ENCODE measurements at places on chromosomes 13 and 19. TPM values are rescaled to one million over a fixed set of nuclear protein-coding genes. Genes with fewer than 3 reads are reported as not detected.

CYP2A6 gene
- total RNA-seq: 1.1 TPM

TMPRSS9 gene
- not detected for total RNA-seq

EDNRB gene
- 37.2 TPM for total RNA-seq

GNG8 gene
- not detected for total RNA-seq

DNA sequence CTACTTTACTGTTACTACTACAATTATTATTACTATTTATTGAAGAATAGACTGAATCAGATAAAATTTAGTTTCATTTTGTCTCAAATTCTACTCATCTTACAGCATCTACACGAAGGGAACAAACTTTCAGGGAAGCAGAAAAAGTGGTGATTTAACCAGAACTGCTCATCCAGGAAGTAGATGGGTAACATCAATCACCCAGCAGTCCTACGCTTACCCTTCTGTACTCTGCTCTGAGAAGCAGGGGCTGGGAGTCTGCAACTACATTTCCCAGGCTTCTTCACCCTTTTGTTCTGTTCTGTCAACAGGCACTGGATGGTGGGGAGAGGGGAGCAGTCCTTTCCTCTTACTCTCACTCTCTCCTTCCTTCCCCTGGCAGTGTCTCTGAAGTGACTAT lies 31.4 kb upstream of the GGACT start:
- no peak overlapping the region for H3K4me3 ChIP-seq
- H3K27me3 ChIP-seq: no peaks in the 10 kb centered on the region
- H3K4me1 ChIP-seq: no peaks in the 10 kb centered on the region
- DNase-seq: no peak
- H3K36me3 ChIP-seq: no peaks in the 10 kb centered on the region
- H3K27ac ChIP-seq: no peak overlapping the region

DNA sequence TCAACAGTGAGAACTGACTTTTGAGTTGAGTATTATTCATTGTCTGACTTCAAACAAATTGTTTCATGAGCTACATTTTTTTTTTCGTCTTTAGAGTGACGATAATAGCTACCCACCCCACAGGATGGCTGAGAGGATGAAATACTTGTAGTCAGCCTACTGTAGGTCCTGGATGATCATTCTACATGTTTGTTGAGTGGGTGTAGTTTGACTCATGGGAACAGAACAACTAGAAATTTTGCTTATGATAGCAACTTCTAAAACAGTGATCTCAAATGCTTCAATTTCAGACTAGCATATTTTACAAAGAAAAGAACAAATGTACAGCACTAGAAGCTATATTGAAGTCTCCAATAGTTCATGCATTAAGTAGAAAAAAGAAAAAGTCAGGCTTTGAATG lies 651.8 kb downstream of the PCDH9 start:
- no peak overlapping the region for H3K4me3 ChIP-seq
- no peaks in the 10 kb centered on the region for H3K36me3 ChIP-seq
- no peak for DNase-seq
- no peaks in the 10 kb centered on the region for H3K27me3 ChIP-seq

DNA sequence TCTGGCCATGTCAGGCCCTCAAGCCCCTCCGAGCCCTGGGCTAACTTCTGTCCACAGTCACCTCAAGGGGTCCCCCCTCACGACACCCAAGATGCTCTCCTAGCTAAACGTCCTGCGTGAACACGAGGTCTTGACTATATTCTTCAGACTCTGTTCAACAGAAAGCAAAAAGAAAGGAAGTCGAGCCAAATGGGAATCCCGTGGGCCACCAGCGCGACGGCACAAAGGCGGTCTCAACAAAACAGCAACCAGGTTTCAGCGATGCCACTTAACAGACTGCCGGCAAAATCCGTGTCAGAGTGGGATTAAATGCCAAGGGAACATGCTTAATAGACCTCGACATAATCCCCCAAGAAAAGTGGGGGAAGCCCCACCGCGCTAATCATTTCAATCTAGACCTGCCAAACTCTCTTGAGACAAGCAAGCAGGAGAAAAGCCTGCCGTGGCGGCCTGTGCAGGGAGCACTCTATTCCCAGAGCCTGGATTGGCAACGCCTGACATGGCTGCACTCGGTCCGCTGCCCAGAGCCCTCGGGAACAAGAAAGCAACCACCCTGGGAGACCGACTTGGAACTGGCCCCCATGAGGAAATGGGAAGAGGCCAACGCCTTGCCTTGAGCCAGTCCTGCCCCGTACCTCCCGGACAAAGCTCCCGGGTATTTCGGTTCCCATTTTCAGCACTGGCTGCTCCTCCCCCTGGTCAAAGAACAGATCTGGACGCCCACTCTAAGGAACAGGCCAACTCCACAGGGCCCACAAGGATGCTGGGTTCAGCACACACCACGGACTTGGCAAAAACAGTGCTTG lies 16.0 kb downstream of the ZC3H4 start:
- H3K36me3 ChIP-seq: no peaks in the 10 kb centered on the region
- H3K4me1 ChIP-seq: peaks cover 67% of the 10 kb centered on the region
- H3K27me3 ChIP-seq: no peaks in the 10 kb centered on the region
- H3K4me3 ChIP-seq: no peak overlapping the region
- DNase-seq: no peak

- H3K27ac ChIP-seq: no peak overlapping the region
- peaks cover 4% of the 10 kb centered on the region for H3K4me1 ChIP-seq
- no peaks in the 10 kb centered on the region for H3K27me3 ChIP-seq
- H3K4me3 ChIP-seq: no peak overlapping the region
Observed at GRCh38 chr13:24135674-24136300, 24.7 kb upstream of the SPATA13 start.

DNA sequence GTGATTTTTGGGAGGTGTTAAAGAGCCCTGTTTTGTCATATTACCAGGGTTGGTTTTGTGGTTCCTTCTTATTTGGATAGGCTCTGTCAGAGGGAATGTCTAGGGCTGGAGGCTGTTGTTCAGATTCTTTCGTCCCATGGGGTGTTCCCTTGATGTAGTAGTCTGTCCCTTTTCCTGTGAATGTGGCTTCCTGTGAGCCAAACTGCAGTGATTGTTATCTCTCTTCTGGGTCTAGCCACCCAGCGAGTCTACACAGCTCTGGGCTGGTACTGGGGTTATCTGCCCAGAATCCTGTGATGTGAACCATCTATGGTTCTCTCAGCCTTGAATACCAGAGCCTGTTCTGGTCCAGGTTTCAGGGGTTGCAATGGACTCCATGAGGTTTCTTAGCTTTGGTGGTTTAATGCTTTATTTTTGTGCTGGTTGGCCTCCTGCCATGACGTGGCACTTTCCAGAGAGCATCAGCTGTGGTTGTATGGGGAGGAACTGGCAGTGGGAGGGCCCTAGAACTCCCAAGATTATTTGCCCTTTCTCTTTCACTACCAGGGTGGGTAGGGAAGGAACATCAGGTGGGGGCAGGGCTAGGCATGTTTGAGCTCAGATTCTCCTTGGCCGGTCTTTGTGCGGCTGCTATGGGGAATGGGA lies 78.8 kb downstream of the SPRY2 start:
- H3K4me1 ChIP-seq: no peaks in the 10 kb centered on the region
- H3K36me3 ChIP-seq: no peaks in the 10 kb centered on the region
- no peaks in the 10 kb centered on the region for H3K27me3 ChIP-seq
- no peak overlapping the region for H3K4me3 ChIP-seq
- no peak overlapping the region for H3K27ac ChIP-seq
- DNase-seq: no peak

DNA sequence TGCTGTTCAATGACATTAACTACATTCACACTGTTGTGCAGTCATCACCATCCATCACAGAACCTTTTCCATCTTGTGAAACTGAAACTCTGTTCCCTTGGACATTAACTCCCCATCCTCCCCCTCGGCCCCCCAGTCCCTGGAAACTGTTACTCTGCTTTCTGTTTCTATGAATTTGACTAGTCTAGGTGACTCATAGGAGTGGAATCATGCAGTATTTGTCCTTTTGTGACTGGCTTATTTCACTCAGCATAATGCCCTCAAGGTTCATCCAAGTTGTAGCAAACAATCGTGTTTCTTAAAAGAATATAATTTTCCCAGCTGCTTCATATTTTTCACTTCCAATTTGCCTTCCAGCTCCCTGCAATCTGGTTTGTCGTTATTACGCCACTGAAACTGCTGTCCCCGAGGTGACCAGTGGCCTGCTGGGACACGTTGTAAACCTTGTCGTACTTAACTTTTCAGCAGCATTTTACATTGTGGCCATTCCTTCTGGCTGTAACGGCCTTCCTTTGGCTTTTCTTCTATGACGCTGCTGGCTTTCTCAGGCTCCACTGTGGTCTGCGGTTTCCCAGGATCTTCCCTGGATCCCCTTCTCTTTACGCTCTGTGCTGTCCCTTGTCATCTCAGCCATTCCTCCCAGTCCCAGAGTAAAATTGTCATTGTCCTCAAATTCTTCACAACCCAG lies 74.0 kb downstream of the DHRS12 start:
- no peaks in the 10 kb centered on the region for H3K36me3 ChIP-seq
- H3K4me3 ChIP-seq: no peak overlapping the region
- H3K27me3 ChIP-seq: no peaks in the 10 kb centered on the region
- peak overlapping the region; percentile 95 for H3K27ac ChIP-seq
- DNase-seq: peak; percentile 78

DNA sequence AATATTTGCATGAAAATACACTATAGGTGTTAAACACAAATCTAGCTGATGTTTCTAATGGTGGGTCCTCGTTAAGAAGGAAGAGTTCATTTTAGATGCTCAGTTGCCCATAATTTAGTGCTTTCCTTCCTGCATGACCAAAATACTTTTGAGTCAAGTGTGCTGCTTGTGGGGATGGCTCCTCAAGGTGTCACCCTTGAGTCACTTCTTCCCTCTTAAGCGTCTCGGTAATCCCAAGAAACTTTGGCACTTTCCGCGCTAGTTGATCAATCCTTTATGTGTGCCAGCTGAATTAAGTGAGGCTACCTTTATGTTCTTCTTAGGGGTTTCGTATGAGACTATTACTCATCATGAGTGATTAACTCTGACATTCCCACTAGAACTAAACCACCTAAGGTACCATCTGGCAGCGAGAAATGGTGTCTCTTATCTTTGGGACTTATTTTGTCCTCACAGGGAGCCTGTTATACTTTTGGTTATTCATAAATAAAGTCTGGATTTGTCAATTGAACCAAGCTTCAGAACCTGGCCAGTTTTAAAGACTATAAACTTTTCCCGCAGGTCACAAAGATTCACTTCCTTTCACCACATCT lies 106.8 kb downstream of the NHLRC3 start:
- H3K27ac ChIP-seq: no peak overlapping the region
- H3K36me3 ChIP-seq: no peaks in the 10 kb centered on the region
- H3K4me1 ChIP-seq: no peaks in the 10 kb centered on the region
- H3K4me3 ChIP-seq: no peak overlapping the region
- peaks cover 21% of the 10 kb centered on the region for H3K27me3 ChIP-seq

GRCh38 chr13:49701491-49701890 lies 10.2 kb upstream of the EBPL start:
- H3K4me3 ChIP-seq: no peak overlapping the region
- H3K36me3 ChIP-seq: peaks cover 7% of the 10 kb centered on the region
- no peaks in the 10 kb centered on the region for H3K4me1 ChIP-seq

DNA sequence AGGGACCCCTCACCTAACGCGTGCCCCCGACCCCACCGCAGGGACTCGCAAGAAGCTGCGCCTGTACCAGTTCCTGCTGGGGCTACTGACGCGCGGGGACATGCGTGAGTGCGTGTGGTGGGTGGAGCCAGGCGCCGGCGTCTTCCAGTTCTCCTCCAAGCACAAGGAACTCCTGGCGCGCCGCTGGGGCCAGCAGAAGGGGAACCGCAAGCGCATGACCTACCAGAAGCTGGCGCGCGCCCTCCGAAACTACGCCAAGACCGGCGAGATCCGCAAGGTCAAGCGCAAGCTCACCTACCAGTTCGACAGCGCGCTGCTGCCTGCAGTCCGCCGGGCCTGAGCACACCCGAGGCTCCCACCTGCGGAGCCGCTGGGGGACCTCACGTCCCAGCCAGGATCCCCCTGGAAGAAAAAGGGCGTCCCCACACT lies 4.7 kb upstream of the MYBPC2 start:
- H3K27me3 ChIP-seq: peaks cover 7% of the 10 kb centered on the region
- H3K4me3 ChIP-seq: no peak overlapping the region
- H3K36me3 ChIP-seq: no peaks in the 10 kb centered on the region
- no peak overlapping the region for H3K27ac ChIP-seq
- peak; percentile 86 for DNase-seq

- peaks cover 86% of the 10 kb centered on the region for H3K4me1 ChIP-seq
- H3K27ac ChIP-seq: peak overlapping the region; percentile 100
- H3K27me3 ChIP-seq: peaks cover 21% of the 10 kb centered on the region
- peak; percentile 76 for DNase-seq
- no peaks in the 10 kb centered on the region for H3K36me3 ChIP-seq
- no peak overlapping the region for H3K4me3 ChIP-seq
Observed at GRCh38 chr19:13057744-13058143, 44.9 kb downstream of the LYL1 start.

DNA sequence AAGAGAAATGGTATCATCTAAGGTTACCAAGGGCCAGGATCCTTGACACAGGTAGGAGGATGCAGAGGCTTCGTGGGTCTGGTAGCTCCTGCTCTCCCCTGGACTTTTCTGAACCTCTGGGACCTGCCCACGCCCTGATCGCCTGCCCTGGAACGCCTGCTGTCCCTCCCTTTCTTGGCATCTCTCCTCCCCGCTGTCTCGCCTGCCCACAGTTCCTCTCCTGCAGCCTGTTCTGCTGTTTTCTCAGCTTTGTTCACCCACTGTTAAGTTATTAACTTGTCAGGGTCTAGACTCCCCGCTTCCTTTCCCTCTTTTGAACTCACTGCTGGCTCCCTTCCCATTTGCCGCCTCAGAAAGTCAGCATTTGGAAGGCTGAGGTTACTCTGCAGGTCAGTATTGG lies 19.8 kb downstream of the SERP2 start:
- no peaks in the 10 kb centered on the region for H3K36me3 ChIP-seq
- no peak for DNase-seq
- no peaks in the 10 kb centered on the region for H3K27me3 ChIP-seq

GRCh38 chr13:47841151-47841550 lies 159.9 kb downstream of the SUCLA2 start:
- H3K4me1 ChIP-seq: no peaks in the 10 kb centered on the region
- H3K27ac ChIP-seq: no peak overlapping the region
- no peak overlapping the region for H3K4me3 ChIP-seq
- no peaks in the 10 kb centered on the region for H3K27me3 ChIP-seq
- H3K36me3 ChIP-seq: no peaks in the 10 kb centered on the region
